ENCODE measurements at places on chromosomes 12 and 14.

DNA sequence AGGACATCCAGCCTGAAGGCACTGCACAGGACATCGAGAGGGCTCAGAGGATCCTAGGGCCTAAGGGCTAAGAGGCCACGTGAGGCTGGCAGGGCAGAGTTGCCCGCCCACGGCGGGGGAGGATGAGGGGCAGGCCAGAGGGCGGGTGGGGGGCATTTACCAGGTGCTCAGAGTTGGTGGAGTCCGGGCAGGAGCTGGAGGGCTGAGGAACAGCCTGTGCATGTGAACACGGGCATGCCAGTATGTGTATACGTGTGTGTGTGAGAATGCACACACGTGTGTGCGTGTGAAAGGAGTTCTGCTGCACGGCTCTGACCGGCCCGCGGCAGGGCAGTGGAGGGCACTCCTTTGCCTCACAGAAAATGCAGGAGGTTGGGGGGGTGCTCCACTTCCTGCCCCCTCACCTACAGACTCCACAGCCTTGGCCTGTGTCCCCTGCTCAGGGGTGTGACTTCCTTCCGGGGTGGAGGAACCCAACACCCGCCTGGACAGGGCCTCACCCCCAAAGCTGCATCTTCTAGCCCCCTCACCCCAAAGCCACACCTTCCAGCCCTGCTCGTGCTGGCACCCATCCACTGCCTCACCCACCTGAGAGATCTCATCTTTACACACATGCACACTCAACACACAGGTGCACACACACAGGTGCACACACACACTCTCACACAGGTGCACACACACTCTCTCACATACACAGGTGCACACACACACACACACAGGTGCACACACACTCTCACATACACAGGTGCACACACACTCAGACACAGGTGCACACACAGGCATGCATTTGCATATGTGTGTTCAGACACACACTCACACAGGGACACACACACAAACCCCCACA, 11.8 kb upstream of the GPR132 start:
- DNase-seq, result no peak

DNA sequence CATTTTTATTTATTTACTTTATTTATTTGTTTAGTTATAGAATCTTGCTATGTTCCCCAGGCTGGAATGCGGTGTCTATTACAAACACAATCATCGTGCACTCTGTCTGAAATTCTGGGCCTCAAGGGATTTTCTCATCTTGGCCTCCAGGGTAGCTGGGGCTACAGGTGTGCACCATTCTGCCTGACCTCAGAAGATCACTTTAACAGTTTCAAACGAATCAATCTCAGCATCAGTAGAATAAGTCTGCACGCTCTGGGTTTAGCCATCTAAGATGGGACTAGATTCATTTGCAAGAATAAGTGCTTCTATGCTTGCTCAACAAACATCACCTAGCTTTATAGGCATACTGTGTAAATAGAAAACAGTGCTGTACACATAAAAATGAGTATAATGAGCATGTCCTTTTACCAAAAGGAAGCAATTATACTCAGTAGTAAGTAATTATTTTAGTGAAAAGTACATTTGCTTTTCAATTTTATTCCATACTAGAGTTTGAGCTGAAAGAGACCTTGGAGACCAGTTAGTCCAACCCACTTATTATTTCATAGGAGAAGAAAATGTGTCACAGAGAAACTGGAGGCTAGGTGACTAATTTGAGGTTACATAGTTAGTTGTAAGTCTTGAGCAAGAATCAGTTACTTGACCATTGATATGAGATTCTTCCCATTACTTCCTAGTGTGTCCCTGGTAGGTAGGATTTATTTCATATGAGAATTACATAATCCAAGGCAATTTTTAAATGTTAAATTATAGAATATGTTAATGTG, 456.5 kb upstream of the LMO3 start:
- no peak for DNase-seq

DNA sequence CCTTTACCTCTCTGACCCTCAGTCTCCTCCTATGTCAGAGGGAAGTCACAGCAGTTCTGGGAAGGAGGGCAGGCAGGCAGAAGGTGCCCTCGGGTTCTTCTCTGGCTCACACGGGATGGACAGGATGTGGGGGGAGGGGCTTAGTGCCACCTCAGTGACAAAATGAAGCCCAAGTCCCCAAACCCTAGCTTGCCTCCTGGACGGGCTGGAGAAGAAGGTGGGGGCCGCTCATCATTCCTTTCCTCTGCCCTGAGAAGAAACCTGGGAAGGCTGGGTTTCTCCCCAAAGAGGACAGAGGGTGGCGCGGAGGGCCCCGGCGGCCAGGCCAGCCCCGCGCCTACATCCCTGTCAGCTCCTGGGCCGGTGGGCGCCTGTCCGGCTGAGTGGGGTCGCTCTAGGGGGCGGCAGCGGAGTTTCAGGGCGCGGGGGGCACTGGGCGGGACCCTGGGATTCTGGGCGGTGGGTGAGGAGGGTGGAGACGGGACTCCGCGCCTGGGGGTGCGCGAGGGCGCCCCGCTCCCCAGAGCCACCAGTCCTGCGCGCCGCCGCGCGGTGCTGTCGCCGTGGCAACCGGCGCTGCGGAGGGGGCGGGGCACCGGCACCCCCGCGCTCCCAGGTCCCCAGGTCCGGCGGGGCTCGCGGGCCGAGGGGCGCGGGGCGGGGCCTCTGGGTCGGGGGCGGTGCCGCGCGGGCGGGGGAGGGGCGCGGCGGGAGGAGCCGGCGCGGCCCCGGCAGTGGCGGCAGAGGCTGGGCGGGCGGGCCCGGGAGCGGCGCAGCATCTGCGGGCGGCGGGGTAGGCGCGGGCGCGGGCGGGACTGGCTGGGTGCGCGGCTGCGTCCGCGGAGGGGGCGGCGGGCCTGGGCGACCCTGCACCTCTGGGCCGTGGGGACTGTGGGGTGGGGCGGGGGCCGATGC, at the start of gene TMEM121:
Gene TMEM121, plus strand, starts transcription at position 723 of the 915 bp plus-strand sequence. CDS start 2,252 bp downstream, outside the sequence.
- DNase-seq, result peak; percentile 13

DNA sequence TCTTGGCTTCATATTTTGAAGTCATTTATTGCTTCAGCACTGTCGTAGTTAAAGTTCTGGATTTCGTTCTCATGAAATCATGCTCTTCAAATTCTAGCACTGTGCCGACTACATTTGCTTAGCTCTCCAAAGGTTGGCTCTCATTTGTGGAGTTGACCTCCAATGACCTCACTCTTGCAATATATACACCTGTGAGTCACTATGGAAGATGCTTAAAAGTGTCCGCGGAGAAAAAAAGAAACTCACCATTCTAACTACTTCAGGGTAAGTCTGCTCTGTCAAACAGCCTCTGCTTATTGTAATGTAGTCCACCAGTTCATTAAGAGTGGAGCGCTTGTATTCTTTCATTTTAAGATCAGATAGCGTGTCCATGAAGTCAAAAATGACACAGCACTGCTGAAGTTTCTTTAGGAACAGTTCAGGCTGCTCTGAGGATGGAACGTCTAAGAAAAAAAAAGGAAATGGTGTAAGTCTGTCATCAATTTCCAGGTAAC, 89.7 kb downstream of the PPP2R5E start:
- no peak for DNase-seq

DNA sequence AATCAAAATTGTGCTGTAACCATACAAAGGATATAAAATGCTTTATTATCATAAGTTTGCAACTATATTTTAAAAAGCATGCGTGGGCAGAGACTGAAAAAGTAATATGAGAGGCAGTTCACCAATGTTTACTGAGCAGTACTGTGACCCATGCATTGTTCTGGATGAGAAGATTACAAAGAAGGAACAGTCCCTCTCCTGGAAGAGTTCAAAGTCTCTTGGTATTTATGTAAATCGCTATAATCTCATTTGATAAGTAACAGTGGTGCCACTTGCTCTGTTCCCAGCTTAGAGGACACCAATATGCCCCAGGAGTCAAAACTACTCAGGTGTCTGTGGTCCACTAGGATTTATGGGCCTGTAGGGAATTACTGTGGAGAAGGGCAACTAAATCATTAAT, 2.1 kb upstream of the CMAS start:
- no peak for DNase-seq

DNA sequence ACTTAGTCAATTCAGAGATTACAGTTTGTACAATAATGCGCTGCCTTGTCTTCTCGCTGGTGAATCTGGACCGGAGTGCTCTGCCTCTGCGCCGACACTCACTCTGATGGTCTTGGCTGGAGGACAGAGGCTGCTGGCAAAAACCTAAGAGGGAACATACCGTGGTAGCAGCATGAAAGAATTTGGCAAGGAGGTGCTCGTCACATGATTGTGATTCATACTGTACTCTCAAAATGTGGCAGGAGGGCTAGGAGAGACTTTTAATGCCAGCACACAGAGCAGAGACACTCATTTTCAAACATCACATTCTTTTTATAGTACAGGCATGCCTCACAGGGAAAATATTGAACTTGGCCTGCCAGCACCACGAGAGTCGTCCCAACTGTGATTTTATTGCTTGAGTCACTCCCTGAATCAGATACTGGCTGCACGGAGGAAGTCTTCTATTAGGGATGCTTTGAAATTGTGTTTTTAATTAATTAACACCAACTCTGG, 67.8 kb downstream of the HMGA2 start:
- peak; percentile 93 for DNase-seq

DNA sequence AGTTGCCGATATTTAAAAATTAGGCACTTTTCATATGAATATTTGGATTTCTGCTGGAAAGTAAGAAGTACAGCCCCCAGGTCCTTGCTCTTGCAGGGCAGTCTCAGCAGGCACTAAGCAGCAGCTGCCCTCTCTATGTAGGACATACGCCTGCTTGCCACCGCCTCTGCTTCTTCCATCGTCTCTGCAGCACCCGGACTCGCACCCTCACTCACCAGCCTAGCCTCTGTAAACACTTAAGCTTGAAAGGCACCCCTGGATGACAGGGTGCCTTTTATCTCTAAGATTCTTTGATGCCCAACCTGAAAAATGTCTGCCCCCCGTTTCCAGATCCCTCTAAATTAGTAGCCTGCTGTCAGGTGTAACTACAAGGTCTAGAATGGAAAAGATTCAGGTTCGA, 19.0 kb downstream of the OTUB2 start:
- no peak for DNase-seq

- no peak for DNase-seq
These were observed 196.1 kb downstream of the SLC15A4 start for GRCh38 chr12:128627659-128628058.

DNA sequence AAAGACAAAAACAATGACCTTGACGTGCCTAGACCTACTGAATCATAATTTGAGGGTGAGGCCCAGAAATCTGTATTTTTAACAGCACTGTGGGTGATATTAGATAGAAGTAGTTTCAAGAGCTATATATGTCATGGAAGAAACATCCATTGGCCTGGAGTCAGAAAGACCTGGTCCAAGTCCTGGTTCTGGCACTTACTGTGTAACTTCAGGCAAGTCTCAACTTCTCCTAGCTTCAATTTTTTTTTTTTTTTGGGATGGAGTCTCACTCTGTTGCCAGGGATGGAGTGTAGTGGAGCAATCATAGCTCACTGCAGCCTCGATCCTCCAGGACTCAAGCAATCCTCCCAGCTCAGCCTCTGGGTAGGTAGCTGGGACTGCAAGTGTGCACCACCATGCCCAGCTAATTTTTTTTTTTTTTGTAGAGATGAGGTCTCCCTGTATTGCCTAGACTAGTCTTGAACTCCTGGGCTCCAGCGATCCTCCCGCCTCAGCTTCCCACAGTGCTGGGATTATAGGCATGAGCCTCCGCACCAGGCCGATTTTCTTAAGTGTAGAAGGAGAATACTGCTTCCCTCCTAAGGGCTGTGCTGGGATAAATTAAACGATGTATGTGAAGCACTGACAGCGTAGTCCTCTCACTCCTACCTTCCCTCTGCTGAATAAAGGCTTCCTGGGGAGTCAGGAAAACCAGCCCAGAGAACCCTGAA, 14.3 kb upstream of the GPX2 start:
- DNase-seq, result no peak

DNA sequence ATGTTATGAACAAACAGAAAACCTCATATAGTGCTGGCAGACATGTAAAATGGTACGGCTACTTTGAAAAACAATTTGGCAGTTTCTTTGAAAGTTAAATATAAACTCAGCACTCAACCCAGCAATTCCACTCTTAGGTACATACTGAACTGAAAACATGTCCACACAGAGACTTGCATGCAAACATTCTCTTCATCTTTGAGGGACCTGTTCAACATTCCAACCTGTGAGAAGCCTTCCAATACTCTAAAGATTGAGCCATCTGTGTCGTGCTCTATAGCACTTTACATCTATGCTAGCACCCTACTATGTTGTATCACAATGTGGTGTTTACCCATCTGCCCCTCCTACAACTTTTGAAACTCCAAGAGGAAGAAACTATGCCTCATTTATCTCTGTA, 79.3 kb downstream of the DNAI7 start:
- DNase-seq, result no peak

- DNase-seq, result peak; percentile 11
These were observed 400.9 kb downstream of the SNAPC1 start for GRCh38 chr14:62162998-62163589.

- DNase-seq, result no peak
These were observed 137.4 kb downstream of the TPH2 start for GRCh38 chr12:72075891-72076557.

DNA sequence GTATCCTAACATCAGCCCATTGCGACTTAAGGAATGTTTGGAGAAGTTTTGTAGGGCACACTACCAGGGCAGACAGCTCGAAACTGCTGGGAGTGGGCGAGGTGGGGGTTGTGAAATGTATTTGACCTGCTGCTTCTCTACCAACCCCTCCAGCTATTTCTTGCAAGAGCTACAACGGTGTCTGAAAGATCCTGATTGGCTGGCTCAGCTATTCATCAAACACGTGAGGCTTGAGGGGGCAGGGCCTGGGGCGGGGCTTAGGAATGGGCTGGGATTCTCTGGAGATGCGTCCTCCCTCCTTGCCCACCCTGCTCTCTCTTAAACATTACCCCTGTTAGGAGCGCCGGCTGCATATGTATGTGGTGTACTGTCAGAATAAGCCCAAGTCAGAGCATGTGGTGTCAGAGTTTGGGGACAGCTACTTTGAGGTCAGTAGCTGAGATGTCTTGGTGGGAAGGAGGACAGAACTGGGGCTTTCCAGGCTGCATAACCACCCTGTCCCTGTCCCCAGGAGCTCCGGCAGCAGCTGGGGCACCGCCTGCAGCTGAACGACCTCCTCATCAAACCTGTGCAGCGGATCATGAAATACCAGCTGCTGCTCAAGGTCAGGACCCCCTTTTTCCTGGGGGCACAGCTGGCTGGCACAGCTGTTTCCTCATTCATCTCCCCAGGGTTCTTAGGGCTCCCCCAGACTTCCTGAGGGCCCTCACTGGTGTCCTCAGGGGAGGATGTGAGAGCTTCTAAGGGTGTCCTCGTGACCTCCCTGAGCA, 3.1 kb downstream of the ARHGEF25 start:
- DNase-seq, result no peak

GRCh38 chr14:61569308-61569707, 126.0 kb upstream of the HIF1A start:
- no peak for DNase-seq

Data from foreskin melanocyte (primary cell).